ENCODE measurements at places on chromosomes 2 and 18.

GRCh38 chr2:241777170-241777685 is 606 bp downstream of the GAL3ST2 start:
- no peak for DNase-seq

GRCh38 chr2:27323596-27324285 is 844 bp upstream of the MPV17 start:
- DNase-seq, result no peak

GRCh38 chr18:34709750-34710441 is at the start of gene DTNA:
TSS of gene DTNA (plus strand) at chr18:34710298. CDS start at chr18:34755977, 45,679 bp downstream.
- DNase-seq, result no peak

GRCh38 chr2:159195697-159196096 is 90.8 kb downstream of the WDSUB1 start:
- no peak for DNase-seq

DNA sequence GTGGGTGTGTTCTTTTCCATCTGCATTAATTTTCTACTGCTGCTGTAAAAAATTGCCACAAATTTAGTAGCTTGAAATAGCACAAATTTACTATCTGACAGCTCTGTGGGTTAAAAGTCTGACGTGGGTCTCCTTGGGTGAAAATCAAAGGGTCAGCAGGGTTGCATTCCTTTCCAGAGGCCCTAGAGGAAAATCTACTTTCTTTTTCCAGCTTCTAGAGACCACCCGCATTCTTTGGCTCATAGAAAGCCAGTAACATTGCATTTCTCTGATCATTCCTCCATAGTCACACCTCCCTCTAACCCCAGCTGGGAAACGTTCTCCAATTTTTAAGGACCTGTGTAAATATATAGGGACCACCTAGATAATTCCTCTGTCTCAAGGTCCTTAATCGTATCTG is 128.8 kb downstream of the ATL2 start:
- no peak for DNase-seq

- no peak for DNase-seq
Observed at GRCh38 chr2:43114210-43114609, 112.2 kb downstream of the ZFP36L2 start.

- DNase-seq, result no peak
Observed at GRCh38 chr2:137929519-137929916, 34.8 kb upstream of the HNMT start.

DNA sequence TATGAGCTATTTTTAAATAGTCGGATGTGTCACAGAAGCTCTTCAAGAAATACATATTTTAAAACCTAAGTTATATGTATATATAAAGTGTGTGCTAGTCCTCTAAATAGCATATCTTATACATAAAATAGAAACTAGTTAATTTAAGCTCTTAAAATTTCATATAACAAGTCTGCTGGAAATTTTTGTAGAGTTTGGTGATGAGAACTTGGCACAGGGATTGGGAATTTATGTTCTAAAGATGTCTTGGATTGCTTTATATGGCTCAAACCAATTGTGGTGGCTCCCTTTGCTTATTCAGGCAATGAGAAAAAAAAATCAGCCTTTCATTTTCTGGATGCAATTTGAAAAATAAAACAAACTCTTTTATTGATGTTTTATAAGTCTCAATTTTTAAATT is 142.8 kb upstream of the KCNJ3 start:
- no peak for DNase-seq
